Heart right ventricle (tissue), 16 donors: ENCODE measurements at places on chromosomes 1 and 21. TPM values are rescaled to one million over a fixed set of nuclear protein-coding genes. Genes with fewer than 3 reads are reported as not detected.
A peak's percentile ranks its signal among the peaks of the same experiment; 100 is the strongest.

DNA sequence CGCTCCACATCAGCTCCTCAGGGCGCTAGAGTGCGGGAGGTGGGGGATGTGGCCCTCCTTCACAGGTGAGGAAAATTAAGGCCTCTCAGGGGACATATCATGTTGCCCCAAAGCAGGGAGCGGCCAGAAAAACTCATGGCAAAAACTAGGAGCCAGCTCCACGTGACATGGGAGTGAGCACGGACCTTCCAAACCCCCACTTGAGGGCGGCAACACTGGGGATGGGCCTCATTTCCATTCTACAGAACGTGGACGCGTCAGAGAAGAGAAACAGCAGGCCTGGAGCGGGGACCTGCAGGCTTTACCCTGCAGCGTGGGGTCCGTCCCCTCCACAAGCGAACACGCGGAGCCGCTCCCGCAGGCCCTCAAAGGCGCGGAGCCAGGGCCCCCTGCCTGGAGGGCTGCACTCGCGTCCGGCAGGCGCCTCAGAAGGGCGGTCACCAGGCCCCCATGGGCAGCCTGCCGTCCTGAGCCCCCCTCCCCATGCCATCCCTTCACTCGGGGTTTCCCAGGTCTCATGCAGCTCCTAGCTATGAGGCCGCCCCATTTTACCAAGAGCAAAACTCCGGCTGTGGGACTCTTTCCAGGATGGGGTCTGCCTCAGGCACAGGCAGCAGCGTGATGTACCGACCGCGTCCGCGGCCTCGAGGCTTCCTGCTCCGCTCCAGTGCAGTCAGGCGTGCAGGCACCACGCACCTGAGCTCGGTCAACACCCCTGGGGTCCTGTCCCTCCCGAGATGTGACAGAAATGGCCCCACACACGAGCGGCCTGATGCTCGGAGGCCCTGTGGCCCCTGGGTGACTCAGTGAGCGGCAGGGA lies 5.5 kb downstream of the CFAP410 start:
- no peak overlapping the region for H3K4me3 ChIP-seq
- DNase-seq = no peak
- H3K27ac ChIP-seq = no peak overlapping the region
- H3K27me3 ChIP-seq = no peaks in the 10 kb centered on the region
- peaks cover 29% of the 10 kb centered on the region for H3K36me3 ChIP-seq
- peaks cover 10% of the 10 kb centered on the region for H3K4me1 ChIP-seq

- H3K4me1 ChIP-seq = no peaks in the 10 kb centered on the region
- no peaks in the 10 kb centered on the region for H3K36me3 ChIP-seq
- H3K4me3 ChIP-seq = no peak overlapping the region
- no peaks in the 10 kb centered on the region for H3K27me3 ChIP-seq
Observed at GRCh38 chr1:2961661-2962060, 59.6 kb upstream of the ACTRT2 start.

TMEM240 gene
- total RNA-seq = 3.2 TPM

DNA sequence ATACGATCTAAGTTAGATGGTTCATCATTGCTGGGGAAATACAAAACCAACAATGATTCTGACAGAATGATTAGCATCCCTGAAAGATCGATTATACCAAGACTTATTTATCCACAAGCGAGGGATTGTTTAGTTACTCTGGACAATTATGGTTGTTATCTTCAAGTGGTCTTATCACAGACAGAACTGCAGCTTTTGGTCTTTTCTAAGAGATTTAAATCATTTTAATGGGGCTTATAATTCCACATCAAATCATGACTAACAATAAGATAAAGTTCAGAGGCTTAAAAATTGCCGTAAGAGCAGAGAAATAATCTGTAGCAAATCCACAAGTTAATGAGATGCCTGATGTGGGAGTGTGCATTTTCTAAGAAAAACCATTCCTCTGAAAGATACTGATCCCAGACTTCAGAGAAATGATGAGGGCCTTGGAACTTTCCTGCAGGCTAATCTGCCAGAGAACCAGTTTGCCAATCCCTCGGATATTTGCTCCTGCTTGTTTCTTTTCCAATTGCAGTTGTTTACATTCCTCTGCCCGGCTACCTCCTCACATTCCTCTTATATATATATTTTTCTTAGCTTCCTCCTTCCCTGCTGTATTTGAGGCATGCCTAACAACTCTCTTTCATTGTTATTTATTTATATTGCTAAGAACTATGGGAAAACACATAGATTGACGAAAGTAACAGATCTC lies 134.8 kb downstream of the BACH1 start:
- no peak overlapping the region for H3K27ac ChIP-seq
- H3K4me1 ChIP-seq = no peaks in the 10 kb centered on the region
- no peaks in the 10 kb centered on the region for H3K27me3 ChIP-seq

- no peaks in the 10 kb centered on the region for H3K4me1 ChIP-seq
- DNase-seq = no peak
- no peaks in the 10 kb centered on the region for H3K27me3 ChIP-seq
- no peaks in the 10 kb centered on the region for H3K36me3 ChIP-seq
- no peak overlapping the region for H3K27ac ChIP-seq
Observed at GRCh38 chr1:233700338-233700737, 86.4 kb downstream of the KCNK1 start.

DNA sequence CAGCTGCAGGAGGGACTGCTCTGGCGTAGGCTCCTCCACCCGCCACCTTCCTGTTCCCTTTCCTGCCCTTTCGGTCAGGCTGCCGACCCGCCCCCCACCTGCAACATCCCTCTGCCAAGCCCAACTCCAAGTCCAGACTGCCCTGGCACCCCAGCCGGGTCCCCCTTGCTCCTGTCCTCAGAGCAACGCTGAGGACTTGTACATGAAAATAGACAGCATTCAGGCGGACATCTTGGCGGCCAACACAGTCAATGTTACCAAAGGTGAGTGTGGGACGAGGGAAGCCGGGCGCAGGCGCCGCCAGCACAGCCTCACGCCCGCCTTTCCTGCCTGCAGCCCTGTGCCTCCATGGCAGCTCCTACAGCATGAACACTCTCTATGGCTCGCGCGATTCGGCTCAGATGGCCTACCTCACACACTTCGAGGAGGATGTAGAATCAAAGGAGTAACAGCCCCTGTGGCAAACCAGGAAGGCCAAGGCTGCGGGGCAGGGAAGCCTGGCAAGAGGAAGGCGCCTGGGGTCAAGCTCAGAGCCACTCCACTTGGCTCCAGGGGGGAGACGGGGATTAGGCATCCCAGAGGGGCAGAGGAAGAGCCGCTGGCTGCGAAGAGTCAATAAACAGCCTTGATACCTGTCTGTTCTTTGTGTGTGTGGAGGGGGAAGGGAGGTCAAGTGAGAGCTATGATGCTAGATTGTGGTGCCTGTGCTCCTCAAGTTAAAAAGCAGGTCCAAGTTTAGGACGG lies 5.8 kb downstream of the RNU5D-1 start:
- no peaks in the 10 kb centered on the region for H3K27me3 ChIP-seq
- H3K4me1 ChIP-seq = no peaks in the 10 kb centered on the region
- H3K27ac ChIP-seq = no peak overlapping the region
- no peak for DNase-seq

VSIG8 gene
- total RNA-seq = not detected

- no peaks in the 10 kb centered on the region for H3K4me1 ChIP-seq
- no peaks in the 10 kb centered on the region for H3K36me3 ChIP-seq
- DNase-seq = no peak
- no peaks in the 10 kb centered on the region for H3K27me3 ChIP-seq
- no peak overlapping the region for H3K27ac ChIP-seq
- no peak overlapping the region for H3K4me3 ChIP-seq
Observed at GRCh38 chr1:216587715-216588114, 135.5 kb downstream of the ESRRG start.

MAN1C1 gene
- 14.7 TPM for total RNA-seq

DNA sequence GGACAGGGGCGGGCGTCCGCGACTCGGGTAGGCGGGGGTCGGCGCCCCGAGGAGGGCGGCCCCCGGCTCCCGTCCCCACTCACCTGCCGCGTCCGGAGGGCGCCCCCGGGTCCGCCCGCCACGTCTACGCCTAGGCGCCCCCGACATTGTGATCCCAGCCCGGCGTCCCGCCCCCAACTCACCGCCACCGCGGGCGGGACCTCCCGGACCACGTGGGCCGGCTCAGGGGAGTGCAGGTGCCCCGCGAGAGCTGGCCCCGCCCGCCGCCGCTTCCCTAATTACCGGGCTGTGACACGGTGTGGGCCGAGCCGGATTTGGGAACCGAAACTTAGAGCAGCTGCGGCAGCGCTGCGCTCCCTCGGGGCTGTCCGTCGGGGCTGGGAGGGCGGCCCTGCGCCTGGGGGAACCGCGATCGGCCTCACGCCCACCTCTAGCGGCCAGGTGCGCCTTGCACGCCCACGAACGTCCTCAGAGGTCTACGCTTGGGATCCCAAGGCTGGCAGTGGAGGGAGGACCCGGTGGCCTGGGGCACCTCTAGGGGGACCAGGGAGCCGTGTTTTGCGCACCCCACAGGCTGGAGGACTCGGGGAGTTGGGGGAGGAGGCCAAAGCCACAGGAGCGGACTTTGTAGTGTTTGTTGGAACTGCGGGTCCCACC lies 521 bp upstream of the NADK start:
- H3K36me3 ChIP-seq = no peaks in the 10 kb centered on the region
- peaks cover 84% of the 10 kb centered on the region for H3K4me1 ChIP-seq
- peak; percentile 64 for DNase-seq

GRCh38 chr1:184622136-184622823 lies 132.4 kb downstream of the EDEM3 start:
- H3K36me3 ChIP-seq = no peaks in the 10 kb centered on the region
- DNase-seq = peak; percentile 65
- H3K27me3 ChIP-seq = no peaks in the 10 kb centered on the region
- peak overlapping the region; percentile 94 for H3K27ac ChIP-seq

DNA sequence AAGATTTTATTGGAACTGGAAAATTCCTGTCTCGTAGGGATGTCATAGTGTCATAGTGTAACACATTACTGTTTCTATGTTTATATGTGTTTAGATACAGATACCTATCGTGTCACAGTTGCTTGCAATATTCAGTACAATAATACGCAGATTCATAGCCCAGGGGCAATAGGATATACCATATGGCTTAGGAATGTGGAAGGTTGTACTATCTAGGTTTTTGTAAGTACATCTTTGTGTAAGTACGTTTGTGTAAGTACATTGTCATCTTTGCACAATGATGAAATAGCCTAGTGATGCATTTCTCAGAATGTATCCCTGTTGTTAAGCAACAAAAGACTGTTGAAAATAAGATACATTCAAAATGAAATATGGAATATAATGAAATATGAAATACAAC lies 68.9 kb downstream of the CAMTA1 start:
- H3K27ac ChIP-seq = no peak overlapping the region
- no peak overlapping the region for H3K4me3 ChIP-seq
- H3K27me3 ChIP-seq = no peaks in the 10 kb centered on the region
- H3K36me3 ChIP-seq = peaks cover 28% of the 10 kb centered on the region
- DNase-seq = no peak
- H3K4me1 ChIP-seq = no peaks in the 10 kb centered on the region

GRCh38 chr1:111736548-111737215 lies 2.5 kb downstream of the INKA2 start:
- DNase-seq = peak; percentile 89
- no peaks in the 10 kb centered on the region for H3K27me3 ChIP-seq
- no peaks in the 10 kb centered on the region for H3K36me3 ChIP-seq
- peaks cover 80% of the 10 kb centered on the region for H3K4me1 ChIP-seq

DNA sequence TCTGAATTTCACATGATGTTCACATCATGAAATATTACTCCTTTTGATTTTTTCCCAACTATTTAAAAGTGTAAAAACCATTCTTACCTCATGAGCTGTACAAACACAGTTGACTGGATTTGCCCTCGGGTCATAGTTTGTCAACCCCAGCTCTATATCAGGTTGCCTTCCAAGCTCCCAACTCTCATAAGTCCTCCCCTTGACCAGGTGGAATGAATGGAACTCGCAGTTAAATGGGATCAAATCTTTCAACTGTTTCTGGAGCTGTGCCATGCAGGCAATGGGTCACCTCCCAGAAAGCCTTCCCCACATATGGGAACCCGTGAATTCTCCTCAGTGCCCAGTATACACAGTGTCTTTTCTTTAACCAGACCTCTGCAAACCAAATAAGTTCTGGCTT lies 169.8 kb upstream of the FOXD3 start:
- peaks cover 26% of the 10 kb centered on the region for H3K27me3 ChIP-seq
- no peaks in the 10 kb centered on the region for H3K36me3 ChIP-seq
- DNase-seq = no peak
- H3K4me3 ChIP-seq = no peak overlapping the region
- no peak overlapping the region for H3K27ac ChIP-seq
- no peaks in the 10 kb centered on the region for H3K4me1 ChIP-seq

FAM78B gene
- 2.3 TPM for total RNA-seq

TNFSF4 gene
- total RNA-seq = 1.0 TPM

LIN28A gene
- total RNA-seq = not detected

- no peak overlapping the region for H3K4me3 ChIP-seq
- peaks cover 35% of the 10 kb centered on the region for H3K4me1 ChIP-seq
- H3K36me3 ChIP-seq = no peaks in the 10 kb centered on the region
- peak overlapping the region; percentile 66 for H3K27ac ChIP-seq
Observed at GRCh38 chr1:154808909-154809262, 61.2 kb downstream of the KCNN3 start.

GRCh38 chr1:179490611-179491010 lies 85.1 kb downstream of the NPHS2 start:
- H3K27ac ChIP-seq = no peak overlapping the region
- H3K27me3 ChIP-seq = no peaks in the 10 kb centered on the region
- no peaks in the 10 kb centered on the region for H3K36me3 ChIP-seq
- no peak overlapping the region for H3K4me3 ChIP-seq

DNA sequence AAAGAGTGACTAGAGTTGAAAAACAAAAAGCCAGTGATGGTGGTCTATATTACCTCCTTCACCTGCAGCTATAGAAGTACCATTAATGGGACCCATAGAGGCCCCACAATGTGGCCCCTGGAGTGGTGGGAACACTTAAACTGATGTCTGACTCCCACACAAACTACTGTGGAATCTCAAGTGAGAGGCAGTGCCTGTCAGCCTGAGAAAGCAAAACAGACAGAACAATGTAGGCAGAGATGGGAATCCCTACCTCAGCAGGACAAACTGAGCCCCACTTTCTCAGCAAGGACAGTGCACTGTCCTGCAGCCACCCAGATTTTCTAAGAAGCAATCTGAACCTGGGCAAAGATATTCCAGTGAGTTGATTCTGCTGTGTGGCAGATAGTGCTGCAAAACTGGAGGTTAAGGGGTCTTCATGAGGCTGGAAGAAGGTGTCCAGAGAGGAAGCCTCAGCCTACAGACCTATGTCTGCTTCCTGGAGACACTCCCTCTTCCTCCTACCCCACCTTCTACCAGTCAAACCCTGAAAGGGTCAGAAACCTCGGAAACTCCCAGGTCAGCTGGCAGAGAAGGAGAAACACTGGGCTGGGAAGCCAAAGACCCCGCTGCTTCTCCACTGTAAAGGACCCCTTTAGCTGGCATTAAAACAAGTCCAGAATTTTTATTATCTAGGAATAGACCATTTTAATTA lies 228.7 kb downstream of the C1orf94 start:
- no peaks in the 10 kb centered on the region for H3K36me3 ChIP-seq
- no peak for DNase-seq
- no peaks in the 10 kb centered on the region for H3K4me1 ChIP-seq

DNA sequence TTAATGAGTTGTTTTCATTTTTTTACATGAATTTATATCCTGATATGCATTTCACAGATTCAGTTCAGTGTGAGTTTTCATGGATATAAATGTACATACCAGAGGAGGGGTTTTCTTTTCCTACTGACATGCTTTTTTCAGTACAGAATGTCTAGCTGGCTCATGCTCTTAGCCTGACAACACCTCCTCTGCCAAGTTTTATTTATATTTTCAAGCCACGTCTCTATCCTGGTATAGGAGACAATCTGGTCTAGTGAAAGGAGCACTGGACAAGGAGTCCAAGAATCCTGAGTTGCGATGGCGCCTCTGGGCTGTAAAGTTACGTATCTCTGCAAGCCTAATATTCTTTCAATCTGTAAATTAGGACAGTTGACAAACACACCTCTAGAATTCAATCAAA lies 4.9 kb downstream of the DAB1 start:
- DNase-seq = no peak
- no peaks in the 10 kb centered on the region for H3K36me3 ChIP-seq
- H3K4me3 ChIP-seq = no peak overlapping the region
- H3K4me1 ChIP-seq = no peaks in the 10 kb centered on the region
